NCI-H2171 treated with DMSO at 0.1 percent for 48 hours (cell line): ENCODE measurements at places on chromosomes 12 and 14.

DNA sequence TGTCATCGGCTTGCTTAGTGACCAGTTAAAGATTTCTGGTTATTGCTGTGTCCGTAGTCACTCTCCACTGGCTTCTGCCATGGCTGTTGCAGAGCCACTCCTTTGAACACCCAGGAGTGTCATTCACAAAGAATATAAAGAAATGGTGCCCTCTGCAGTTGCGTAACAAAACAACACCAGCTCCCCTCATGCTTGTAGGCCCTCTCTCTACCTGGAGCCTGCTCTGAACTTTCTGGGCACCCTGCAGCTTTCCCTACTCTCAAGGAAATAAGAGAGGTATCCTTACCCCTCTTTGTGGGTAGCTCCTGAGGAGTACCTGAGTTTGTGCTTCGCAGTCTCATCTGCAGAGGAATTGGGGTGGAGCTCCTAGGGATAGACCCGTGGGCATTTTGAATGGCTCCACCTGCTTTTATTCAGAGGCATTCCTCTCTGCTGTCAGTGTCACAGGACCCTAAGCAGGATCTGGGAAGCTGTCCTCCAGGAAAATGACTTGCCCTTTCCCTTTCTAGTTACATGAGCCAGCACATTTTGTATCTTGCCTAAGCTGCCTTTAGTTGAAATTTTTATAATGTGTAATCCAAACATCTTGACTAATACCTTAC, 97.2 kb upstream of the TMEM260 start:
- peak; percentile 47 for DNase-seq

GRCh38 chr14:104201063-104201462, 62.7 kb downstream of the KIF26A start:
- DNase-seq: no peak

DNA sequence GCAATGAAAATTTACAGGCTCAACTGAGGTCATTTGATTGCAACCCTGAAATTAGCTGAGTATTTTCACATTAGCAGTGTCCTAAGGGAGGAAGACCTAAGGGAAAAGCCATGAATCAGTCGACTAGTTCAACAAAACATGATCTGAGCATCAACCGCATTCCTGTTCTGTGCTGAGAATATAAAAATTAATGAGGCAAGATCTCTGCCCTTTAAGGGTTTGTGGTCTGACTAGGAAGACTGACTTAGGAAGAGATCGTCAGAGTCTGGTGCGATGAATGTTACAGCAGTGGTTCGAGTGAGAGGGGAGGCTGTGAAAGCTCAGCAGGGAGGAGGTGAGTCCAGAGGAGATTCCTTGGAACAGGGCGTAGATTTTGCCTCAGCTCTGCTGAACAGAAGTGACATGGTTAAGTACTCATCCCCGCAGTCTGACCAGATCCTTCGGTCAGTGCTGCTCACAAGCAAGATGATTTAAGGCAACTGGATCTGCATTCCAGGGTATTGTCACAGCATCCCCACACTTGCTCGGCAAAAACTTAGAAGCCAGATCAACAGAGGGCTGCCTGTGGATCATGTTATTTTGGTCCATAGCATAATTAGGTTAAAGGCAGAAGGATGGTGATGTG, 49.6 kb downstream of the BMAL2 start:
- no peak for DNase-seq

DNA sequence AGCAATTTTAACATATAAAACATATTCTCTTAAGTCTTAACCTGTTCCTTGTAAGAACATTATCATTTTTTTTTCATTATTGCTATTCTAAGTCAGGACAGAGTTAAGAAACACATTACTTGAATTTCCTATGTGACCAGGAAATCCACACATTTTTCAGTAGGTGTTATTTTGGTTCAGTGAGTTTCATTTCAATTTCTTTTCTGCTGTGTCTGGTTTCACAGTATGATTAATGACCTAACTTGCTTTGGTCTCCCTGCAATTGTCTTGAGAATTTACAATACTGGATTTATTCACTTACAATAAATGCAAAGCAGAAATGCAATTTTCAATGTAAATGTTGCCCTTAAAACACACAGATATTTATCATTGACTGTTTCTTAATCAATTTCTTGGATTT, 396.9 kb upstream of the TMTC1 start:
- no peak for DNase-seq

DNA sequence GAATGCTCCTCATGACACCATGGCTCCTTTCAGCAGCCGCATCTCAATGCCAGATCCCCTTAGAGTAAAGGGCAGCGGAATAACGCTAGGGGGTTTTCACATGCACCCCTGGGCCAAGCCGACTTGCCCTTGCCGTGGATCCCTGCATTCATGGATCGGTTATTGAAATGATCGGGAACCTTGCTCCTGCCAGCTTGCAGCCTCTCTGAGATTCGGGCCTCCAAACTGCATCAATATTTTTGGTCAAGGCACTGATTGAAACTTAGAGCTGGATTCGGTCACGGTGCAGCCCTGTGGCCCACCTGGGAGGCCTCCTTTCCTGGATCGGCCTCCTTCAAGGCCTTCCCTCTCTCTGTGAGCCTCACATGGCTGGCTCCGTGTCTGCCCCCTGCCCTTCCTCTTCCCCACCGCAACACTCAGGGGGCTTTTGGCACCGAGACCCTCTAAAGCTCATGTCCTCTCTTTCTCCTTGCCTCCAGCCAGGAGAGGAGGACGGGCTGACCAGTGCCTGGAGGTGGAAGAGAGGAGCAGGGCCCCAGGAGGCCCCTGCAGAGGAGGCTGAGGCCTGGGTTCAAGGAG, 1.8 kb downstream of the PTPN6 start:
- no peak for DNase-seq

DNA sequence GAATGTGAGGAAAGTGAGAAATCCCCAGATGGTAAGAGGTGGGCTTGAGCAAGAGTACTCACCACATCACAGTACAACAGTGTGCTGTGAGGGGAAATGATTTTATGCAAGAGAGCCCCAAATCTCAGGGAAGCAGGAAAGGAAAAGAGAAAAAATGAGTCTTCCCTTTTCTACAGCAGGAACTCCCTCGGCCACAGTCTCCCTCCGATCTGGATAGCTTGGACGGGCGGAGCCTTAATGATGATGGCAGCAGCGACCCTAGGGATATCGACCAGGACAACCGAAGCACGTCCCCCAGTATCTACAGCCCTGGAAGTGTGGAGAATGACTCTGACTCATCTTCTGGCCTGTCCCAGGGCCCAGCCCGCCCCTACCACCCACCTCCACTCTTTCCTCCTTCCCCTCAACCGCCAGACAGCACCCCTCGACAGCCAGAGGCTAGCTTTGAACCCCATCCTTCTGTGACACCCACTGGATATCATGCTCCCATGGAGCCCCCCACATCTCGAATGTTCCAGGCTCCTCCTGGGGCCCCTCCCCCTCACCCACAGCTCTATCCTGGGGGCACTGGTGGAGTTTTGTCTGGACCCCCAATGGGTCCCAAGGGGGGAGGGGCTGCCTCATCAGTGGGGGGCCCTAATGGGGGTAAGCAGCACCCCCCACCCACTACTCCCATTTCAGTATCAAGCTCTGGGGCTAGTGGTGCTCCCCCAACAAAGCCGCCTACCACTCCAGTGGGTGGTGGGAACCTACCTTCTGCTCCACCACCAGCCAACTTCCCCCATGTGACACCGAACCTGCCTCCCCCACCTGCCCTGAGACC, 7.8 kb downstream of the ATN1 start:
- no peak for DNase-seq

DNA sequence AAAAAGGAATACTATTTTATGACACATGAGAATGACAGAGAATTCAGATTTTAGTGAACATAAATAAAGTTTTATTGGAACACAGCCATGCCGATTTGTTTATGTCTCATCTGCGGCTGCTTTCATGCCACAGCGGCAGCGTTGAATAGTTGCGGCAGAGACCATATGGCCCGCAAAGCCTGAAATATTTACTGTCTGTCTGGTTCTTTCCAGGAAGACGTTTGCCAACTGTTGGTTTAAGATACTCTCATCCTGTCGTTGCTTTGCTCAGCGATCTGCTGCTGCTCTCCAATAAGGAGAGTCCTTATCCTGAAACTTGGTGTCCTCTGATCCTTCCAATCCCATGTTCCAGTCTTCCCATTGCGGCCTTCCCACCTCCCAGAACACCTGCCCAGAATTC, 89.9 kb downstream of the SLC24A4 start:
- peak; percentile 79 for DNase-seq

- peak; percentile 81 for DNase-seq
Observed at GRCh38 chr12:26233631-26234030, 38.3 kb downstream of the SSPN start.

DNA sequence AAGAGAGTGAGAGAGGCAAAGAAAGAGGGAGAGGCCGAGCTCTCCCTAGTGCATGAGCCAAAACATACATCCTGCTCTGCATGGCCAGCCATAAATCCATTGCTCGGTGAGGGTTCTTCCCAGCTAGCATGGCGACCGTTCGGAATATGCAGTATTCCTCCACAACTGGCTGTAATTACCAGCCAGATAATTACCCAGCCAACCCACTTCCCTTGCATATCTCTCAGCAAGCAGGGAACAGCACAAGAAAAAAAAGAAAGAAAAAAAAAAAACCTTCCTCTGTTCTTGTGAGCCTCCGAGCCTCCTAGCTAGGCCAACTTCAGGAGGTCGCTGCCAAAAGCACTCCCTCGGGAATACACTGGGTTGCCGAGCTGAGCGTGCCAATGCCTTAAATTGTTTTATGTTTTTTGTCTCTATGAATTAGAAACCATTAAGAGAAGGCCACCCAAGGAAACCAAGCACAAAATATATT, 567.9 kb downstream of the MED13L start:
- DNase-seq: peak; percentile 6

DNA sequence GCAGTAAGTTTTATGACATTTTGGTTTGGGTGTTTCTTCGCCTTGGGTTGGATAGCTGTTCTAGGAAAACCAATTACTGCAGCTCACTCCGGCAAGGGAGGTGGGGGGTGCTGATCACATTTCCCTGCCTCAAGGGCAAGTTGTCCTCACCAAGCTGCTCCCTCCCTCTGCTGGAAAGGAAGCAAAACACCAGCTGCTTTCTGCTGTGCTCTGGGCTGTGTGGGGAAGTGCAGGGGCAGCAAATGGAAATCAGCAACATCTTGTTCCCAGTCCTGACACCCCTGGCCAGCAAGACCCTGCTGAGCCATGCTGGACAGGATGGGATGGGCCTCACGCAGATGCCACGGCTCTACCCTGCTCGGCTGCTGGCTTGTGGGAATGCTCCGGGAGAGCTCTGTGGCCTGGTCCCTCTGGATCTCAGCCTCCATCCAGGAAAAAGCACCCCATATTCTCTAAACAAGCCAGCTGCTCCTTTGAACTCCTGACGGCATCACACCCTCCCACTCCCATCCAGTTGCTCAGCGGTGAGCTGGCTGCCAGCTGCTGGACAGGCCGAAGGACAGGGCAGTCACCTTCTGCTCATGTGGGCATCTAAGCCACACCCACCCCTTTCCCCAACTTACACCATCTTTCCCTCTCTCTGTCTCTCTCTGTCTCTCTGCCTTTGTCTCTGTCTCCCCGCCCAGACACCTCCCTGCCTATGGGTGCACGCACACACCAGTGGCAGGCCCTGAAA, 52.4 kb upstream of the EIF5 start:
- DNase-seq: peak; percentile 93

- no peak for DNase-seq
Observed at GRCh38 chr12:119547001-119547400, 46.6 kb upstream of the TMEM233 start.

GRCh38 chr14:24903337-24903736, 146.6 kb downstream of the STXBP6 start:
- no peak for DNase-seq
